ENCODE measurements at places on chromosomes 1 and 21. TPM values are rescaled to one million over a fixed set of nuclear protein-coding genes. Genes with fewer than 3 reads are reported as not detected.

The PALMD gene
- total RNA-seq: 38.3 TPM

The FCRL1 gene
- not detected for total RNA-seq

The KCNE2 gene
- total RNA-seq: not detected

The GCSAML gene
- not detected for total RNA-seq

Measured in articular chondrocyte of knee joint (primary cell).